ENCODE measurements at places on chromosomes 5 and 9.

GRCh38 chr5:155783791-155784190 is 543.2 kb upstream of the SGCD start:
- DNase-seq = no peak

DNA sequence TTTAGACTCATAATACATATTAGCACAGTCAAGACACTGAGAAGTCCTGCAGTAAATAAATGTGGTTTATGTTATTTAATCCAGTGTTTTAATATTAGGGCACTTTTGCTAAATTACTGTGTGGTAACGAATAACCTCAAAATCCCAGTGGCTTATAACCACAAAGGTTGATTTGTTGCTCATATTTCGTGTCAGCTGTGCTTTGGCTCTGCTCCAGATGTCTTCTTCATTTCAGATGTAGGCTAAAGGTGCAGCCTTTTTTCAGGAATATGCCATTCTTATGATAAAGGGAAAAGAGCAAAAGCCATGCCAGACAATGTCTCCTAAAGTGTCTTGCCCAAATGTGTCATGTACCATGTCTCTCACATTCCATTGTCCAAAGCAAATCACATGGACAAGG is 144.8 kb downstream of the BRINP1 start:
- DNase-seq = no peak

DNA sequence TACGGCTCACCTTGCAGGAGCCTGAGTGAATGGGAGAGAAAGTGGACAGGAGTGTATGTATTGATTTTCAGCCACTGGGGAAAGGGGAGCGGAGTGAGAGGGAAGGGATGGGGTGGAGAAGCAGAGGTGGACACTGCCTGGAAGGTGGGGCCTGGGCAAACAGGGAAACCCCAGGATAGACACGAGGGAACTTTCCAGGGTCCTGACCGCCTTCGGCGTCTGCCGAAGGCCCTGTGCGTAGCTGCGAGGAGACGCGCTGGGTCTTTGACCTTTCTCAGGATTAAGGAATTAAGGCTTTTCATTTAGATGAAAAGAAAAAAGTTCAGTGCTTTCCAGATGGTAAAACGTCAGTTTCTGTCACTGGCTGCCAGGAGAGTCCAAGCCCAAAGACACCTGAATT is 134.6 kb upstream of the RAPGEF1 start:
- no peak for DNase-seq

DNA sequence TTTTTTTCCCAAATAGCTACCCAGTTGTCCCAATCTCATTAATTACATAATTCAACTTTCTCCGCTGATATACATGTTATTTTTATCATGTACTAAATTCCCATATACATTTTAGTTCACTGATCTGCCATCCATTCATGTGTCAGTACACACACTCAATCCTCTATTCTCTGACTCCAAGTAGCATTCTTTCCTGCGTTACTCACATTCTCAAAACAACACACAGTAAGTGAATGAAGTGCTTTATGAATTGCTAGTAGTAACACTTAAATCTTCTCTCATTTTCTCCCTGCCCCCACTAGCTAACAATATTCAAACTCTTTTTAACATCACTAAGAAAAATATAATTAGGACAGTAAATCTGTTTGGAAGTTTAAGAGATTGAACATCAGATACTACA is 8.9 kb downstream of the ZNF366 start:
- DNase-seq = no peak

- DNase-seq = no peak
These were observed 218.1 kb upstream of the NREP start for GRCh38 chr5:111975133-111975532.

GRCh38 chr9:130462685-130463540 is 18.2 kb downstream of the ASS1 start:
- no peak for DNase-seq

GRCh38 chr5:98214240-98215051 is 559.0 kb upstream of the RGMB start:
- DNase-seq = no peak

- DNase-seq = peak; percentile 75
These were observed 41.8 kb upstream of the KDM4C start for GRCh38 chr9:6715755-6716643.

GRCh38 chr5:131795228-131795627 is 1.6 kb downstream of the FNIP1 start:
- no peak for DNase-seq

- no peak for DNase-seq
These were observed 100.4 kb upstream of the FREM1 start for GRCh38 chr9:15010581-15010980.

DNA sequence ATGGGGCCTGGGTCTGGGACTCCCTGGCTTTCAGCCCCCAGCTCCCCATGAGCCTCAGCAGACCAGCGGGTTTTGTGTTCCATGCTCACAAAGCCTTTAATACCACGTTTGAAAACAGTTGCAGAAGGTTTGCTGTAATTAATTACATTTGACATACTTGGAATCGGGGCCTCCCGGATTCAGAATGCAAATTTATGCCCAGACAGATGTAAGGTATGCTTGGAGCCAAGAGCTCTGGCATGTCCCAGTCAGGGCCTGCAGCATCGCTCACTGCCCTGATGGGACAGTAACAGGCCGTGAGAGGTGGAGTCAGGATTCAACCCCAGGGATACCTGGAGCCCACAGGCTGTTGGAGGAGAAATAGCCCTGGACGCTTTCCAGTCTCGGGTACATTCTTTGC is 12.2 kb downstream of the ZNF618 start:
- DNase-seq = no peak

DNA sequence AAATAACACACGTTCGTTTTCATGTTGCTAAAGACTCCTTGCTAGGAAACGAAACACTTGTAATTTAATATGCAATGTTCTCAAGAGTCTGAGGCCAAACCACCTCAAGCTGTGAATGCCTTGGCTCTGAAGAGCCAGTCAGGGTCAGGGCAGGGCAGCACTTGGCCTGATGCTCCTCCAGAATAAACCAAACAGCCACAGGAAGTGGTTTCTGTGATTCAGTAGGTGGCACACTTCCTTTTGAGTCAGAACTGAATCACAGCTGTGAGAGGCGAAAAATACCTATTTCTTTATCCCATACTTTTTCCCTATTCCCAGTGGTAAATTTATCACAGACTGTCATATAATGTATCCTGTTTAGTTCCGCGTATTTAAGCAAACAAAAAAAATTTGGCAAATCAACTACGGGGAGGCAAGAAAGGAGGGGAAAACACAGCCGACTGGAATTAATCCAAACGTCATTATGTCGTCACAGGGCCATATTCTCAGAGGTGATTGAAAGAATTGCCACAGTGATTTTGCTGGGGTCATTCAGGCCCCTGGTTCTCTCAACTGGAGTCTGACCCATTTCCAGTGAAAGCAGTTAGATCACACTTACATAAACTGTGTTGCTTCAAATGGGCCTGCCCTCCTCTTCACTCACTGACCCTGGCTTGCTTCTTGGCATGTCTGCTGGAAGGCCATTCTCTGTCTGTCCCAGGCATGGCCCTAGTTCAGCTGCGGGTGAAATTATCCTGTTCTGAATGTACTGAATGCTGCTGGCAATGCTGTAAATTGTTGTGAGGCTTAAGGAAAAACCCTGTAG is 71.2 kb downstream of the ARRDC3 start:
- DNase-seq = peak; percentile 82

DNA sequence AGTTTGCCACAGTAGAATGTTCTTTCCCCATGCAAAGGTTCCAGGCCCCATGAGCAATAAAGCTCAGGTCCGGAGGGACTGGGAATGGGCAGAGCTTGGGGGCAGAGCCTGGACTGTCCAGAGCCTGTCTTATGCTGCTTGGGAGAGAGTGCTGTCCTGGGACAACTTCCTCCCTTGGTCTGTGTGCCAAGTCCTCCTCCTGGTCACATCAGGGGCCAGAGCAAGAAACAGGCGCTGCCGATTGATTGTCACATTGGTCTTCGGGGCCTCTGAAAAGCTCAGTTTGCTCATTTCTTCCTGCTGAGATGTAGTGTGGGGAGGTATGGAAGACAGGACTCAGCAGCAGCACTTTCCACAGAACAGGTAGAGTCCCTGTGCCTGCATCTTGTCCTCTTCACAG is 54.0 kb upstream of the FCN1 start:
- DNase-seq = no peak

- DNase-seq = no peak
These were observed 478.1 kb upstream of the CDH9 start for GRCh38 chr5:27516437-27516836.

DNA sequence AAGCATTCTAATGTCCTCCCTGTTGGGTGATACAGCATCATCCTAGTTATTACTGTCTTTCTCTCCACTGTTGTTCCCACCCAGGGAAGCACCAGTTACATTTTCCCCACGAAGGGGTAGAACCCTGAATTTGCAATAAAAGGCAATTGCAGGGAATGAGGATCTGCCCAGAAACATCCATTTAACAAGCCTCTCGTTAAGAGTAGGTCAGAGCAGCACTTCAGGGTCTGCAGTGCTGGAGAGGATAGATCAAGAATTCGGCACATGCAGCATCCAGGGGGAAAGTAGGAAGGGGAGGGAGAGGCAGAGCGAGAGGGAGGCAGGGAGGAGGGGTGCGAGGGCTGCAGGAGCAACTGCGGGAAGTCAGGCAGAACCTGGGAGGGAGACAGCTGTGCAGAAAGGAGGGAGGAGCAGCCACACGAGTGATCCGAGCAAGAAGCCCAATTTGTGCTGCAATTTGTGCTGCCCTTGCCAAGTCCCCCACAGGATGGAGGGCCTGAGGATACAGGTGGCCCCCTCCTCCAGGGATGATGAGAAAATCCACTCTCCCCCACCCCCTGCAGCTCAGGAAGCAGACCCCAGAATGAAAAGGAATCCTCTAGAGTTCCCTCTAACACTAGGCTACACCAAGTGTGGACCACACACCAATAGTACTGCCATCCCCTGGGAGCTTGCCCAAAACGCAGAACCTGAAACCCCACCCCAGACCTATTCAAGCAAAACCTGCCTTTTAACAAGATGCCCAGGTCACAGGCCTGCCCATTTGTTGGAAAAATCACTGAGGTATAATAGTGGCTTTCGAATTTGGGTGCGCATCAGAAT is 62.2 kb downstream of the EPB41L4B start:
- DNase-seq = no peak

DNA sequence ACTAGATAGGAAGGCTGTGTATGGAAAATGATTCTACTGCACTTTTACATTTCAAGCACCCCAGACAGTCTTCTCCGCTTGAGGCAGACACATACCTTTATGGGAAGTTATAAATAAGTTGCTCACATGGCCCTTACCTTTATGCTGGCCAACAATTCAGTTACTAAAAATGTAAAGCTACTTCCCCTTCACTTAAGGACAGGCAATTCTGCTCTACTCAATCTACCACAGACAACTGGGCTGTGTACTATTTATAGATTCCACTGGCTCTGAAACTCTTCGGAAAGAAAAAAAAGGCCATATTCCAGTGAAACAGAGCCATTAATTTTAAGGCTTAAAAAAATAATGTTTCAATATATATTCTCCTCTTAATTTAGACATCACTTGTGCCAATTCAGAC is 59.4 kb downstream of the ELAVL2 start:
- no peak for DNase-seq

- peak; percentile 56 for DNase-seq
These were observed 60.7 kb downstream of the HRH2 start for GRCh38 chr5:175718401-175719108.

- DNase-seq = peak; percentile 11
These were observed 56.5 kb downstream of the GPR107 start for GRCh38 chr9:130110166-130110565.

DNA sequence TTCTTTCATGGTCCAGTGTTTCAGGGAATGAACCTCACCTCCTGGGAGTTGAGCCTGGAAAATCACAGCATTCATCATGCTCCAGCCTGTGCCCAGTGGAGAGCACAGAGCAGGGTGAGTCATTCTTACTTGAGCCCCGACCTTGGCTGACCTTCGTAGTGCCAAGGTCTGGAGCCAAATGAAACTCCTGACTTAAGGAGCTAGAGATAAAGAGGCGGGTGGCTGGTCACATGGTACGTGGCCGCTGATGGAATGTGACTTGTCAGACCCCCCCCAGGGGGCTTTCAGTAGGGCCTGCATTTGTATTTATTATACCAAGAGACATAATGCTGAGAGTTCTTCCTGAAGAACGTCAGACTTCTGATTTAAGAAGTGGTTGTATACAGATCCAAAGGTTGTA is 15.0 kb upstream of the PIP5K1B start:
- no peak for DNase-seq

GRCh38 chr5:133727636-133728035 is 115.3 kb upstream of the FSTL4 start:
- DNase-seq = no peak
